Erythroblast (primary cell): ENCODE measurements at places on chromosomes 1 and 21.
A peak's percentile ranks its signal among the peaks of the same experiment; 100 is the strongest.

GRCh38 chr1:8525216-8525557, 207.3 kb downstream of the SLC45A1 start:
- DNase-seq, result no peak

GRCh38 chr1:247415423-247416361, at the start of gene NLRP3:
TSS of gene NLRP3 (plus strand) at chr1:247416173. CDS start at chr1:247418801, 2,628 bp downstream.
- DNase-seq, result no peak

- peak; percentile 38 for DNase-seq
Measured at GRCh38 chr1:199463521-199464127, 563.9 kb upstream of the NR5A2 start.

GRCh38 chr1:9903801-9904527, 6.1 kb downstream of the CTNNBIP1 start:
- DNase-seq, result no peak

DNA sequence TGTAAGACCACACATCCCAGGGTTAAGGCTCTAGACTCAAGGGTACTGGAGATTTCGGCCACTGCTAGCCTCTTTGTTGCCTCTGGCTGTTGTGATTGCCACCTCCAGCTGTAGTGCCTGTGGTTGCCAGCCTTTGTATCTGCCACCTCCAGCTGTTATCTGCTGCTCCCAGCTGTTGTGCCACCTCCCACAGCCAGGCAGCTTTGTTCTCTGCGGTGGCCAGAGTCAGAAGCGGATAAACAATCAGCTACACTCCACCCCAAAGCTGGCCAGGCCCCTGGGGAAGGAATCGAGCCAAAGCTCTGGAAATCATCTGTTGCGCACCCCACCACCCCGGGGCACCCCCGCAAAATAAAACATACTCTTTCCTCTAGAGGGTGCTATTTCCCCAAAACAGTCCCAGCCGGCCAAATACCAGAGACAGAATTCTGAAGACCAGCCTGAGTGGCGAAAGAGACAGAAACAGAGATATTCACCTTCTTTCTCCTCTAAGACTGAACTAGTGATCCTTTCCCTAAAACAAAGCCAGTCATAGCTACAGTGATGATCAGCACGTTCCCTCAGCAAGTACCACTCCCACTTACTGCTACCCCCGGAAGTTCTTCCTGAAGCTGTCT, 14.8 kb upstream of the PIGM start:
- peak; percentile 98 for DNase-seq

GRCh38 chr1:204223129-204223860, 9.5 kb upstream of the GOLT1A start:
- no peak for DNase-seq

DNA sequence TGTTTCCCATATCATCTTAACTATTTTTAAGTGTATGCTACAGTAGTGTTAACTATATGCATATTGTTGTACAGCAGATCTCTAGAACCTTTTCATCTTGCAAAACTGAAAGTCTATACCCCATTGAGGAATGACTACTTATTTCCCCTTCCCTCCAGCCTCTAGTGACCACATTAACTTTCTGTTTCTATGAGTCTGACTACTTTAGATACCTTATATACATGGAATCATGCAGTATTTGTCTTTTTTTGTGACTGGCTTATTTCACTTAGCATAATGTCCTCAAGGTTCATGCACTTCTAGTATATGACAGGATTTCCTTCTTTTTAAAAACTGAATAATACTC, 96.5 kb upstream of the BTG3 start:
- no peak for DNase-seq

- no peak for DNase-seq
Measured at GRCh38 chr1:173095632-173096031, 44.9 kb upstream of the TNFSF18 start.

DNA sequence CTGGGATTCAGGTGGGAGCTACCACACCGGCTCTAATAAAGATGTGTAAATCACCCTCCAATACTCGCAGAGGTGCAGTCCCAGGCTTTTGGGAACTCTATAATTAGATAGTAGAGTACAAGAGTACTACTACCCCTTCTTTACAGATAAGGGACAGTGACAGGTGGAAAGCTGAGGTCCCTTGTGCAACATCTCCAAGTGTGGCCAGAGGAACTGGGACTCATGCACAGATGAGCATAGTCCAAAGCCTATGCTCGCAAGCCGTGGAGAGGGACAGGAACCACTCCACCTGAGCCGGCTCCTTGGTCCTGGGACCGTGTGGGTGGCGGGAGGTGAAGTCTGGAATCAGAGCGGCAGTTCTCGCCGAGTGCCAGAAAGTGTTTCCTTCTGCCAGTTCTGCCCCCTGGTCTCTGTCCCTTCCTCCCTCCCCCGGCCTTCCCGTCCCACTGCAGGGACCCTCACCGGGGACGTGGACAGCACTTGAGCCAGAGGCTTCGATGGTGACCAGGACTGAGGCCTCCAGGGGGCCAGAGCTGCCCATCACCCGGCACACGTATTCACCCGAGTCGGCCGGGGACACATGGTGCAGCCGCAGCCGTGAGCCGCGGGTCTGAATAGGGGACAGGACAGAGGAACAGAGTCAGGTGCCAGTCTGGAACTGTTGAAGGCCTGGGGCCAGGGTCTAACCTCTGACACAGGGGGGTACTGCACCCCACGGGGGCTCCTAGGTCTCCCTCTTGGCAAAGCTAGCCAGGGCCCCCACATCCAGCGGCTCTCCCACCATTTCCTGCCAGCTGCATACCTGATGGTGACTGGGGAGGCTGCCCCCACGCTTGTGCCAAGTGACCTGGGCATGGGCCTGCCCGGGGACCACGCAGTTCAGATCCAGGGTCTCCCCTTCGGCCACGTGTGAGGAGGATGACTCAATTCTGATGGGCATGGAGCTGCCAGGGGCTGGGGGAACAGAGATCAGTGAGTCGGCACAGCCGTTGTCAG, 33.9 kb downstream of the LDLRAD2 start:
- no peak for DNase-seq

DNA sequence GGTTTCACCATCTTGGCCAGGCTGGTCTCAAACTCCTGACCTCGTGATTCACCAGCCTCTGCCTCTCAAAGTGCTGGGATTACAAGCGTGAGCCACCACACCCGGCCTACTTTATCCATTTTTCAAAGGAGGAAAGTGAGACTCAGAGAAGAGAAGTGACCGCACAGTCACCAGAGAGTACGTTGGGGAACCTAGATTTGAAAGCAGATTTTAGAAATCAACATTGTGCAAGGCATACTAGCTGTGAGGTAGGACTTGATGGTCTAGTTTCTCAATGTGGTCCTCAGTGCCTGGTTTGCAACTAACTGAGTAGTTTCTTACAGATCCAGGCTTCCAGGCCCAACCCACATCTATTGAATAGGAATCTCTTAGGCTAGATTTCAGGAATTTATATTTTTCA, 1.7 kb upstream of the PRCC start:
- no peak for DNase-seq

- DNase-seq, result no peak
Measured at GRCh38 chr1:32872192-32872460, 1.4 kb upstream of the FNDC5 start.

GRCh38 chr1:192378276-192378675, 61.5 kb downstream of the RGS21 start:
- DNase-seq, result no peak

DNA sequence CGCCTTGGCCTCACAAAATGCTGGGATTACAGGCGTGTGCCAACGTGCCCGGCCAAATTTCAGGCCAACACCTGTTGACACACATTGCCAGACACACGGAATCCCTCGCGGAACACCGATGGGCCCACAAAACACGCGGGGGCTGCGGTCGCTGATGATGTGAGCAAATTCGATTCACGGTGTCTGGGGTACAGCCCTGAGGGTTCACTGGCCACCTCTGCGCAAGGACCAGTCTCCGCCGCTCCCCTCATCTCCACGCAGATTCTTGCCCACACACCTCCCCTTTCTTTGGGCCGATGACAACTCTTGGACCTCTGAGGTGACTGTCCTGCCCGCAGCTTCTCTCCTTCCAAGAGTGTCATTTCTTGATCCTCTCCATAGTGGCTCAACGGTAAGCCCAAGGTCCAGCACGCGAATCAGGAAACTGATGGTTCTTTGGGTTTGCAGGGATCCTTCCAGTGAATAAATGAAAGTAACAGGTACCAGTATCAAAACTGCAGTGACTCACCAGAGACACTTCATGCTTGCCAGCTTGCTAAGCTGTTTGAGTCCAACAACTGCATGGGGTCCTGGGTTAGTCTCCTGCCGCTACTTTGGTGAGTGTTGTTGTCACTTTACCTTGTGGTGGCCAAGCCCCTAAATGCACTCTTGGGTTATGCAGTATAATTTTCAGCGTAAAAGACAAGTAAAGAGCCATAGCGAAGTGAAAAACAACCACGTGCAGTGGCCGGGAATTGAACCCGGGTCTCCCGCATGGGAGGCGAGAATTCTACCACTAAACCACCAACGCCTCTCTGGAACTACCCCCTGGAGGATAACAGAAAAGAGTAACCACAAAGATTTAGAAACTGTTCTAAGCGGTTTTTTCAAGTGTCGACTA, 11.0 kb upstream of the RNU1-3 start:
- DNase-seq, result peak; percentile 71

DNA sequence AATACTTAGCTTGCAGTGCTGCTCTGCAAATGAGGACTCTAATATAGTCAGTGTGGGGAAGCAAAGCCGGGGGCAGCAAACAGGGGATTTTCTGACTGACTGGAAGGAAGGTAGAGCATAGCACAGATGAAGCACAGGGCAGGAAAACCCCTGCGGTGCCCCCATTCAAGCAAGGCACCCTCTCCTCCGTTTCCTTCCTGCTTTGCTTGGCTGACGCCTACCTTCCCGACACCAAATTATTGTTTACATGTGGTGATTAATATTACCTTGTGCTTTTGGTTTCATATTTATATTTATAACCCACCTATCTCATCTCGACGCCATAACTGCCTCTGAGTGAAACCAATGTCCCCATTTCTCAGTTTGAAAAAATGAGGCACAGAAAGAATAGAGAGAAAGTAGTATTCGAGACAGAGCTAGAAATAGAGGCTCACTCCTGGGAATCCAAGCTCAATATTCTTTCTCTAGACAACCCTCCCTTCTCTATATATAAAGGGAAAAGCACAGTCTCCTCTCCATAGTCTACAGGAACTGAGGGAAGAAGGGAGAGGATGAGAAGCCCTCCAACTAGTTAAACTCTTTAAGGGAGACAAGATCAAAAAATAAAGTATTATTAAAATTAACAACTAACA, 41.3 kb downstream of the PIK3C2B start:
- DNase-seq, result no peak

DNA sequence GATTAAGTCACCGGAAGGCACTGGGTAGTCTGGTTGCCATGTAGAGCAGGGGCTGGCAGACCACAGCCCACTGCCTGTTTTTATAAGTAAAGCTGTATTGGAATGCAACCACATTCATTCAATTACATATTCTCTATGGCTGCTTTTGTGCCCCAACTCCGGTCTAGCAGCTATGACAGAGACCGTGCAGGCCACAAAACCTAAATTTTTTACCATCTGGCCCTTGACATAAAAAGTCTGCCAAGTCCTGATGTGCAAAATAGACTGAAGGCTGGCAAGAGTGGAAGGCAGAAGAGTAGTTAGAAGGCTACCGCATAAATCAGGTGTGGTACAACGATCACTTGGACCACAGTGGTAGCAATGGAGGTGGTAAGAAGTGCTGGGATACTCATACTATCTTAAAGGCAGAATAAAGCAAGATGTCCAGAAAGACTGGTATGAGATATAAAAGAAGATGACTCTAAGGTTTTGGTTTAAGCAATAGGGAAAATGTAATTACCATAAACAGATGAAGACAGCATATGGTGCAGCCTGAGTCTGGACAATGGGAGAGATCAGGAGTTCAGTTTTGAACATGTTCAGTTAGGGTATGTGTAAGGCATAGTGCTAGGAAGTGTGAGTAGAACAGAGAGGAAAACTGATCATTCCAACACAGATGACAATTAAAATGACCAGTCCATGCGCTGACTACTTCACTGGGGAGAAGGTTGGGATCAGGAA, 37.2 kb downstream of the EGLN1 start:
- no peak for DNase-seq

GRCh38 chr1:223337174-223337869, 26.7 kb downstream of the SUSD4 start:
- DNase-seq, result no peak

GRCh38 chr21:27448960-27449359, 482.1 kb upstream of the ADAMTS5 start:
- no peak for DNase-seq

DNA sequence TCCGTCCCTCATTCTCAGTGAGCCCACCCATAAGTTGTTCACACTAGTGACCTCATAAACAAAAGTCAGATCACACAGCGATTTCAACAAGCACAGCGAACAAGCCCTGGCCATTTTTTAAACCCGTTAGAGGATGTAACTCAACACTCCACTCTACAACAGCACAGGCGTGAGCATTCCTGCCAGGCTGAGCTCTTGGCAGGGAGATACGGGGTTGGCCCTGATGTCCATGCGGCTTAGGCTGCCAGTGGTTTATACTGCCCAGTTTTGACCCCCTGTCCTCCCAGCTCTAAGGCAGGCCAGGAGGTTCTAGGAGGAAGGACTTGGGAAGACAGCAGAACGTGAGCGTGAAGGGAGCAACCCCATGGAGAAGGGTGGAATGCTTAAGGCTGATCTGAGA, 35.0 kb downstream of the PARP1 start:
- no peak for DNase-seq

DNA sequence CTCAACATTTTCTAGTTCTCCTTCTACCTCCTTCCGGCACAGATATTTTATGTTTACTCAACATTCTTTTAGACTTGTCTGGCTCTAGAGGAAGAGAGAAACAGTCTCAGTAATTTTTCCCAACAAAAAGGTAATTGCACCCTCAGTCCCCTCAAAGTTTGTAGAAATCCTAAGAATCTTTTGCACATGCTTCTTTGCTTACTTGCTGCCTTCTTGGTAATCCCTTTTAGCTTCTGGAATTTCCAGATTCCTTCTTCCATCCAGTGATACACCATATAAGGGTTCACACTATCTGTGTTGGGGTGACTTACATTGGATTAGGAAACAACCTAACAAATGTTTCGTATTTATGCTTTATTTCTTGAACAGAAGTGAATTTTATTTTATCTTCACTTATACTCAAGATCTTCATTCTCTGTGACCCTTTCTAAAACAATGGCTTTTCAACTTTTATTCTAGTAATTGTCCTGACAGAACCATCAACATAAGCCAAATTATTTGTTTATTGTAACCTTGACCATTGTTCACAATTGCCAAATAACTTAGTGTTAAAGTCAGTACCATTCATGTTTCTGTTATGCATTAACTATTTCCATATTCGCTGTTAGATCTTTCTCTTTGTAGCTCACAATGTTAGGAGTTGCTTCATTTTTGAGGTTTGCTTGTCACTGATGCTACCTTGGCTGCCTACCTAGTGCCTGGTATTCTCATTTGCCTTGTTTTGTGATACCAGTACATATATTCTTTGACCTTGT, 238.1 kb downstream of the HMCN1 start:
- DNase-seq, result no peak
